ENCODE measurements at places on chromosomes 4 and X.

- H3K27me3 ChIP-seq: no peaks in the 10 kb centered on the region
- no peaks in the 10 kb centered on the region for H3K4me1 ChIP-seq
- no peaks in the 10 kb centered on the region for H3K36me3 ChIP-seq
- H3K27ac ChIP-seq: no peak overlapping the region
These were observed 268.0 kb downstream of the ADGRL3 start for GRCh38 chr4:61468024-61468720.

DNA sequence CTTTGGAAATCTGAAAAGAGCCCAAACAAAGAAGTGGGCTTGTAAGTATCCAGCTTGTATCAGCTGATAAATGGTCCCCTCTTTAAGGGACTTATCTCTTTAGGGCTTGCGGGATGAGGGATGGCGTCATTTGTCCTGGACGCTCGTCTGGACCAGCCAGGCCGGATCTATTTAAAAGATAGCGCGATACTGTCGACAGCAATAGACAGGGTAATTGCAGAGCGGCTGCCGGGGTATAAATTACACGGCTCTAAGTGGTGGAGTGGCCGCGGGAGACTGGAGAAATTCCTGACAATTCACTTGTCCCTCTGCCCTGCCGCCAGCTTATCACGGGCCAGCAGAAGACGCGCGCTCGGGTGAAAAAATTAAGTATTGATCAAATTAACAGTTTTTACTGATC lies 90.7 kb downstream of the FAM53A start:
- no peak overlapping the region for H3K27ac ChIP-seq
- H3K27me3 ChIP-seq: no peaks in the 10 kb centered on the region
- H3K4me3 ChIP-seq: no peak overlapping the region
- no peaks in the 10 kb centered on the region for H3K4me1 ChIP-seq
- H3K36me3 ChIP-seq: no peaks in the 10 kb centered on the region
- no peak for DNase-seq

DNA sequence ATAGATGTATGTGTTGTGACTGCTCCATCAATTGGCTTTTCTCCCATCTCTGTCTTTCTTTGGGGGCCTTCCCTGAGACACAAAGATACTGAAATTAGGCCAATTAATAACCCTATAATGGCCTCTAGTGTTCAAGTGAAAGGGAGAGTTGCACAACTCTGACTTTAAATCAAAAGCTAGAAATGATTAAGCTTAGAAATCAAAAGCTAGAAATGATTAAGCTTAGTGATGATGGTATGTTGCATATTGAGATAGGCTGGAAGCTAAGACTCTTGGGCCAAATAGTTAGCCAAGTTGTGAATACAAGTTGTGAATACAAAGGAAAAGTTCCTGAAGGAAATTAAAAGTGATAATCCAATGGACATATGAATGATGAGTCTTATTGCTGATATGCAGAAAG lies 452.9 kb upstream of the AGA start:
- H3K4me3 ChIP-seq: no peak overlapping the region
- DNase-seq: no peak
- H3K36me3 ChIP-seq: no peaks in the 10 kb centered on the region
- no peaks in the 10 kb centered on the region for H3K27me3 ChIP-seq

GRCh38 chr4:156962528-156962974 lies 9.0 kb downstream of the PDGFC start:
- H3K4me1 ChIP-seq: peaks cover 10% of the 10 kb centered on the region
- no peak overlapping the region for H3K27ac ChIP-seq
- H3K27me3 ChIP-seq: no peaks in the 10 kb centered on the region

- no peak overlapping the region for H3K4me3 ChIP-seq
- H3K27ac ChIP-seq: no peak overlapping the region
- DNase-seq: peak; percentile 3
- H3K27me3 ChIP-seq: no peaks in the 10 kb centered on the region
- no peaks in the 10 kb centered on the region for H3K4me1 ChIP-seq
These were observed 107.8 kb upstream of the FMR1 start for GRCh38 chrX:147803948-147804347.

DNA sequence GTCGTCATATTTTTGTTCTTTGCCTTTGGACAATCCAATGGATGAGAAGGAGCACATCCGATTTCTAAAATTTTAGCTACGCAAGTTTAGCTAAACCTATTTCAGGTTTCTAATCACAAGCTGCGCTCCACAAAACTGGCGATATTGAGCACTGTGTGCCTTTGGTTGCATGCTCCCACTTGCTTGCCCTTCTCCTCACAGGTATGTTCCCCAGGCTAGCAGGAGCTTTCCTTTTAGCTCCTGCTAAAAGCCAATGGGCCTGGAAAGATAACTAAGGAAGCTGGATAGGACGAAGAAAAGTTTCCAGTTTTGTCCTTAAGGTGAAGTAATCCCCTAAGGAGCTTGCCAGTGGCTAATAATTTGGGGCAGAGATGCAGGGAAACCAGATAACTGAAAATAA lies 975.2 kb downstream of the FSTL5 start:
- peaks cover 9% of the 10 kb centered on the region for H3K4me1 ChIP-seq
- DNase-seq: no peak
- H3K4me3 ChIP-seq: no peak overlapping the region
- no peaks in the 10 kb centered on the region for H3K27me3 ChIP-seq
- no peaks in the 10 kb centered on the region for H3K36me3 ChIP-seq

- H3K4me3 ChIP-seq: no peak overlapping the region
- no peak for DNase-seq
- H3K27me3 ChIP-seq: no peaks in the 10 kb centered on the region
- no peak overlapping the region for H3K27ac ChIP-seq
- H3K36me3 ChIP-seq: no peaks in the 10 kb centered on the region
These were observed 30.7 kb downstream of the PALLD start for GRCh38 chr4:168527560-168527959.

- H3K4me1 ChIP-seq: no peaks in the 10 kb centered on the region
- no peaks in the 10 kb centered on the region for H3K27me3 ChIP-seq
- H3K36me3 ChIP-seq: no peaks in the 10 kb centered on the region
- no peak overlapping the region for H3K4me3 ChIP-seq
- DNase-seq: no peak
- H3K27ac ChIP-seq: no peak overlapping the region
These were observed 330.2 kb downstream of the HS3ST1 start for GRCh38 chr4:11098461-11098860.

GRCh38 chrX:151370906-151371305 lies 26.1 kb upstream of the VMA21 start:
- H3K27ac ChIP-seq: no peak overlapping the region
- H3K36me3 ChIP-seq: no peaks in the 10 kb centered on the region
- DNase-seq: no peak
- H3K27me3 ChIP-seq: no peaks in the 10 kb centered on the region
- no peaks in the 10 kb centered on the region for H3K4me1 ChIP-seq

DNA sequence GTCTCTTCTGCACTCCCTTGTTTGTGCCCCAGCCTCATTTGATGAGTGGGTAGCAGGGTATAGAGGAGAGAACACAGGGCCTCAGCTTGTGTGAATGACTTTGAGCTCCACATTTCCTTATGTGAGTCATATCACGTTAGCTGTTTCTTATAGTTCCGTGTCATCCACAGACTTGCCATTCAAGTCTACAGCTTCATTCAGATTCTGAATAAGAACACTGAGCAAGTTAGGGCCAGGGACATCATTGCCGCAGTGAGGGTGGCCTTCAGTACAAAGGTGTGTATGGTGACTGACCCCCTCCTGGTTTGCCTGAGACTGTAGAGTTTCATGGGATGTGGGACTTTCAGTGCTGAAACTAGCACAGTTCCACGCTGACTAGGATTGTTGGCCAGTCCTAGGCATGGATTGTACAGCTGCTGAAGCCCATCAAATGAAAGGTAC lies 23.6 kb downstream of the KLF3 start:
- no peaks in the 10 kb centered on the region for H3K4me1 ChIP-seq
- no peak overlapping the region for H3K4me3 ChIP-seq
- no peaks in the 10 kb centered on the region for H3K27me3 ChIP-seq
- no peak overlapping the region for H3K27ac ChIP-seq

GRCh38 chrX:457292-457679 lies 70.6 kb upstream of the PPP2R3B start:
- no peaks in the 10 kb centered on the region for H3K36me3 ChIP-seq
- H3K27ac ChIP-seq: no peak overlapping the region
- no peak for DNase-seq
- H3K4me1 ChIP-seq: peaks cover 2% of the 10 kb centered on the region

DNA sequence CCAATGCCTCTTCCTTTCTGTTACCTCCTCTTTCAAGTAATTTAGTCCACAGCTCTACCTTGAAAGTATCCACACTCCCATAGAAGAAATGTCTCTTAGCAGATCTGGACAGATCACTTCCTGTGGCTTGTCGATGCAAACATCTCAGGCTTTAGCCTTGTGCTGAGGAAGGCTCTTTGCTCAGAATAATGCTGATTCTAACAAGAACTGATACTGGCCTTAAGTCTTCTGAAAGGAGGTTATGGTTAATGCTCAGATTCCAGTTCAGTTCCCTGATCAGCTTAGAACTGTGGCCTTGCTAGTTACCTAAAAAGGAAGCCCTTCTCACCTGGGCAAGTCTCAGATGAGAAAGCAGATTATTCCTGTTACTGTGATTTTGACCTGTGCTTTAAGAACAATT lies 230.1 kb upstream of the FAT4 start:
- no peaks in the 10 kb centered on the region for H3K27me3 ChIP-seq
- no peak for DNase-seq
- no peak overlapping the region for H3K4me3 ChIP-seq
- no peak overlapping the region for H3K27ac ChIP-seq

DNA sequence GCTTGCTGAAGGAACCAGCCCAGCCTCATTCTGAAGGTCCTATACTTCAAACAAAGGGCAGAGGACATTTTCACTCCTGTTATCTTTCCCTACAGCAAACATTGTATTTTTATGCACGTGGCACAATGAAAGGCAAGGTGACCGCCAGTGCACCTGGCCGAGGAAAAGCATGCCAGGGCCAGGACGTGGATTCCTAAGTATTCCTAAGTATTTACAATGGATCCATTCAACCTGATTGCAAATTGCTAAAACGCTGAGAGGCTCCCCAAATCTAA lies 127.9 kb upstream of the FTHL17 start:
- no peaks in the 10 kb centered on the region for H3K27me3 ChIP-seq
- DNase-seq: no peak
- H3K4me1 ChIP-seq: no peaks in the 10 kb centered on the region
- H3K27ac ChIP-seq: no peak overlapping the region

GRCh38 chrX:86369847-86370630 lies 221.8 kb downstream of the DACH2 start:
- H3K4me1 ChIP-seq: no peaks in the 10 kb centered on the region
- H3K27ac ChIP-seq: no peak overlapping the region
- no peaks in the 10 kb centered on the region for H3K27me3 ChIP-seq

DNA sequence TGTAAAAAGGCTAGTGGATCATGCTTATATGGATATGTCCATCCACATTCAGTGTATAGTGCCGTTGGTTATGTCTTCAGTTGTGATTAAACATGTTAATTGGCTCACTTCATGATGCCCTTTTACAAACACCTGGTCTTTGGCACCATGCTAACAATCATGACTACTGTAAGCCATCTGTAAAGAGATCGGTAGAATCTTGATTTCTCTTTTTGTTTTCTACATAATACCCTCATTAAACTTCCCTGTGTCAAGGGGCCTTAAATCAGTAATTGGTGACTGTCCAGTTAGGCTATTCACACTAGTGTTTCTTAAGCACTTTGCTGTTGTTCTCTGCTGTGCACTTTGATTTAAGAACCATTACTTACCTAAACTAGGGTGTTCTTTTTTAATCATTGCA lies 475.2 kb downstream of the RPA4 start:
- no peak overlapping the region for H3K27ac ChIP-seq
- H3K4me1 ChIP-seq: no peaks in the 10 kb centered on the region
- H3K36me3 ChIP-seq: no peaks in the 10 kb centered on the region
- no peaks in the 10 kb centered on the region for H3K27me3 ChIP-seq
- no peak overlapping the region for H3K4me3 ChIP-seq

GRCh38 chrX:11244636-11245035 lies 48.6 kb upstream of the AMELX start:
- no peaks in the 10 kb centered on the region for H3K27me3 ChIP-seq
- H3K27ac ChIP-seq: no peak overlapping the region
- no peak overlapping the region for H3K4me3 ChIP-seq
- H3K4me1 ChIP-seq: no peaks in the 10 kb centered on the region
- DNase-seq: no peak

DNA sequence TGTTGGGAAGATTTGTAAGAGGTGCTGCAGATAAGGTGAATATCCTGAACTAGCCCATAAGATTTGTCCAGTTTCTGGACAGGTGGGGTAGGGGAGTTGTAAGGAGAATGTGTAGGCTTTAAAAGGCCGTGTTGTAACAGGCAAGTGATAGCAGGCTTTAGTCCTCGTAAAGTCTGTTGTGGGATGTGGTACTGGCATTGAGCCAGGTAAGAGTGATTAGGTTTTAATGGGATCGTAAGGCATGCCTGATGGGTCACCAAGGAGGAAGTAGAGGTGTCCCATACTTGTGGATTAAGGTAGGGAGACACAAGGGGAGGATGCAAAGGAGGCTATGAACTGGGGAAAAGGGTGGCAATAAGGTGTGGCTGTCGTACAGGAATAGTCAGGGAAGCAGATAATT lies 256.9 kb upstream of the DKK2 start:
- H3K4me3 ChIP-seq: no peak overlapping the region
- no peaks in the 10 kb centered on the region for H3K36me3 ChIP-seq
- no peaks in the 10 kb centered on the region for H3K4me1 ChIP-seq
- no peaks in the 10 kb centered on the region for H3K27me3 ChIP-seq

DNA sequence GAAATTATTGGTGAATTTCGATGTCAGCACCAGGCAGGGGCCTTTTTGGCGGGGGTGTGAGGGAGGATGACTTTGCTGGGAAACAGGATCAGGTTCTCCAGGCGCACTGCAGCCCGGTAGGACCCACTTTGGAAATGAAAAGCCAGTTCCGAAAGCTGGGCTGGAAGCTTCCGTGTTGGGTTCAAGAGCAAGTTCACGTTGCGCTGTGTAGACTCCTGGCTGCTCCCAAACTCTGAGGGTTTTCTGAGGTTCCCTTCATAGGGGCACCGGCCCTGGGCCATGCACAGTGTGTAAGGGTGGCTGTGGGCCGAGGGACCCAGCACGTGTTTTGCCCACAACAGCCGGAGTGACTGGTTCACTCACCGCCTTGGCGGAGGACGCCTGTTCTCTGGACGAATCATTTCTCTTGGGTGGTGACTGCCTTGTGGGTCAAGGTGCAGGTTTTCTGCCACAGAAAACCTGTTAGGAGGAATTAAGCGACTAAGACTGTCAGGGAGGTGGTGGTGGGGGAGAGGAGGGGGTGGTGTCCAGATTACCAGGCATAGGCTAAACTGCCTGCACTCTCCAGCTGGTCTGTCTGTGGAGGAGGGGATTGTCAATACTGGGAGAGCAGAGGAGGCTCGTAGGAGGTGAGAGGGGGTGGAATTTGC lies 8.0 kb downstream of the SHOX start:
- no peaks in the 10 kb centered on the region for H3K36me3 ChIP-seq
- H3K27me3 ChIP-seq: peaks cover 65% of the 10 kb centered on the region
- no peak overlapping the region for H3K4me3 ChIP-seq
- no peak for DNase-seq
- no peaks in the 10 kb centered on the region for H3K4me1 ChIP-seq

DNA sequence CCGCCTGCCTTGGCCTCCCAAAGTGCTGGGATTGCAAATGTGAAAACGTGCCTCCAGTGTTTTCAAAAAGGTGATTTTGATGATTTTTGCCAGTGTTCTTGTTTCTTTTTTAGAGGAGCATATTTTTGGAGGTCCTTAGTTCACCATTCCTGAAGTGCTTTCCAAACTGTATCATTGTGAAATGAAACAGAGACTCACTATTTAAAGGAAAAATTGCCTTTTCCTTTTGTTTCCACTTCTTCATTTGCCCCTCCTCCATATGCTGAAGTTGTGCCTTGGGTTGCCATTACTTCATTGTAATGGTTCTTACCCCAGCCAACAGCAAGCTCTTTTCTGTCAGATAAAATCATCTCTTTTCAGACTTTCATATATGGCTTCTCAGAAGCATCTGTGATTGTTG lies 164.4 kb downstream of the FNIP2 start:
- no peak overlapping the region for H3K27ac ChIP-seq
- no peaks in the 10 kb centered on the region for H3K4me1 ChIP-seq
- H3K36me3 ChIP-seq: no peaks in the 10 kb centered on the region
- no peak for DNase-seq
- H3K27me3 ChIP-seq: no peaks in the 10 kb centered on the region
- no peak overlapping the region for H3K4me3 ChIP-seq

All from neuronal stem cell (in vitro differentiated cells).